Activated CD4-positive, alpha-beta T cell treated with anti-CD3 and anti-CD28 coated beads, Interleukin-2, amount 50 U/mL, for 16 hours (primary cell): ENCODE measurements at places on chromosomes 2 and 18.

- DNase-seq: no peak
Measured at GRCh38 chr18:48979944-48980890, 29.5 kb upstream of the SMAD7 start.

DNA sequence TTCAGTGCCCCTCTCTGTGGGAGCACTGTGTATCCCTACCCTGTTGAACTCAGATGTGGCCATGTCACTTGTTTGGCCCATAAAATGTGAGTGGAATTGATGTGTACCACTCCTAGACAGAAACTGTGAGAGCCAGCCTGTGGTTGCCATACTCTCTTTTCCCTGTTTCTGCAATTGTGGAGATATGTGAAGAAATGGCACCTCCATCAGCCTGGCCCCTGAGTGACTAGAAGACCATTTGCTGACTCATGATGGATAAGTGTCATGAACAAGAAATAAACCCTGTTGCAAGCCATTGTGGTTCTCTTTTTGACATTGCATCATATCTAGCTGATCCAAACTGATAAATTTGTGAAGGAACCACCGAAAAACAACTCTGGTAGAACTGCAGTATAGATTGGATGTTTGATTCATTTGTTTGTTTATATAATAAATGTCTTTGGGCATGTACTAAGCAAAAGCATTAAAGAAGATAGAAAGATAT is 214.5 kb upstream of the FBXO11 start:
- DNase-seq: peak; percentile 43

DNA sequence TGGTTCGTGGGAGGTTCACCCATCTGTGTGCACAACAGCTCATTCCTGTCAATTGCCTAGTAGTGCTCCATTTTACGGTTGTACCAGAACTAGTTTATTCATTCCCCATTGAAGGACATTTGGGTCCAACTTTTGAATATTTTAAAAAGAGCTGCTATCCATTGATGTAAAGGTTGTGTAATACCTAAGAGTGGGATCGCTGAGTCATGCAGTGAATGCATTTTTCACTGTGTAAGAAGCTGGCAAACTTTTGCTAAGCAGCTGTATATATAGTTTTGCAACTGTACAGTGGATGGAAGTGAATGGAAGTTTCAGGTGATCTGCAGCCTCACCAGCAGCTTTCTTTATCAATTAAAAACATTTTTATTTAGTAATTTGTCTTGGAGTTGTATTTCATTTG is 104.5 kb downstream of the DCDC2C start:
- DNase-seq: no peak

GRCh38 chr2:85853499-85854165 is 35.2 kb downstream of the ST3GAL5 start:
- peak; percentile 66 for DNase-seq

DNA sequence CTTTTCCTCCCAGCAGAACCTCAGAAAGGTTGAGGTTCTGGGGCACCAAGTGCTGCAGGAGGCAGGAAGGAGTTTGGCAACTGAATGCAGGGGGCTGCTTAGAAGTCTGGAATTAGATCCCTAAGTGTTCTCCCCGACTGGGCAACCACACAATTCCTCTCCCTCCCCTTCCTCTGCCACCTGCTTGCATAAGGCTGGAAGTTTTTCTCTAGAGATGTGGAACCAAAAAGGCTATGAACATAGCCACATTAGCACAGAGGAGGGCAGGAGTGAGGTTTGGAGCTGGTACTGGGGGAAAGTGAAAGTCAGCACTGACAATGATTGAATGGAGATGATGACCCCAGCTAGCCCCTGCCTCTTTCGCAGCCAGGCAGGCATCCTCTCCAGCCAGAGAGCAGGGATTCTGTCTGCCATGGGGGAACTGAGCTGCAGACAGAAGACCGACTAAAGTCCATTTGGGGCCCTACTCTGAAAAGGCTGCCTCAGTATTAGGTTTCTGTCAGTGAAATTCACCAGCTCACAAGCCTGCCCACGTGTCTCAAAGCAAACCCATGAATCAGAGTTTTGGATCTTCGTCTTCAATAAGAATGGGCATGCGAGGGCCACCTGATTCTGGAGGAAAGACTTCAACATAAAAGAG is 87.9 kb upstream of the ITGA6 start:
- DNase-seq: no peak

GRCh38 chr2:64259312-64259711 is 115.1 kb upstream of the PELI1 start:
- DNase-seq: no peak

- no peak for DNase-seq
Measured at GRCh38 chr2:151150331-151151320, 111.0 kb downstream of the RBM43 start.

- no peak for DNase-seq
Measured at GRCh38 chr2:233442028-233442310, 87.7 kb downstream of the DGKD start.

GRCh38 chr2:211439011-211439410 is 882.6 kb downstream of the CPS1 start:
- DNase-seq: no peak

DNA sequence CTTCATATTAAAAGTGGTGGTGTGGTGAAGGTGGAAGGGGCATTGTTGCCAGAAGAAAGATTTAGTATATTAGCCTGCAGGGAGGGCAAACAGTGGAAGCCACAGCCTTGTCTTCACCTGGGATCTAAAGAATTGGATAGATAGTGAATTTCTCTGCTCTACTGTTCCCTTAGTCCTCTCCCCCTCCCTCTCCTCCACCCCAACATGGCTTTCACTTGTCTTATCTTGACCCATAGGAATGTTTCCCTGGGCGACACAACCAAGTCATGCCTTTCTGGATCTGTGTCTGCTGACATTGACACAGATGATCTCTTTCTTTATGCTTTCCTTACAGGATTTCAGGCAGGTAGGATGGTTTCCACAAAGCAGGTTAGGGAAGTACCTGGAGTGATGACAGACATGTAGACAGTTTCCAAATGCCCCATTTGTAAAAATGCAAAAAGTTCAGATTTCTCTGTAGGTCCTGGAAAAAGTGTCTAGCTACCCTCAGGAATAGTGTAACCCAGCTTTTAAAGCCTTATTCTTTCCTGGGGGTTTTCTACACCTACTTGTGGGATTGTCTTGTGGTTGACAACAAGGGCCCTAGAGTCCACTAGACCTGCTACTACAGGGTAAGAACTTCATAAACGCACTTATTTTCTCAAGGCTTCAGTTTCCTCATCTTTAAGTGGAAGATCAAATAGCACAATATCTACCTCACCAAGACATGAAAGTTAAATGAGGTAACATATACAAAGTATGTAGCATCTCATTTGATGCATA is 184.2 kb upstream of the SP5 start:
- no peak for DNase-seq

- peak; percentile 42 for DNase-seq
Measured at GRCh38 chr2:10864861-10865636, 46.7 kb upstream of the KCNF1 start.

- DNase-seq: no peak
Measured at GRCh38 chr2:108986916-108987510, 2.0 kb downstream of the EDAR start.

GRCh38 chr2:48759682-48760081 is 4.2 kb upstream of the LHCGR start:
- no peak for DNase-seq
